ENCODE measurements at places on chromosomes 7 and 10.

DNA sequence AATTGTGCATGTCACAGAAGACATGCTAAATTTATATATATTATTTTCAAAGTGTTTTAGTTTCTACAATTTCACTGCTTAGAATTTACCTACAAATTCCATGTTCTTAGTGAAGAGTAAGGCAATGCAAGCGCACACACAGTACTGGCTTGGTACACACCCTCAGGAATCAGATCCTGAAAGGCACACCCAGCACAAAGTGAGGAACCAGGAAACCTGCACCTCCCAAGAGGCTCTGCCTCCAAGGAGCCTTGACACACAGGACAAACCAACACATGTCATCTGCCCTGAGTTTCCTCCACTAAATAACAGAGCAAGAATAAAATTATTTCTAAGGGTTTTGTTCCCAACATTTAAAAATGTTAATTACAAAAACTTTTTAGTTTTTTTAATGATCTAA is 156.2 kb downstream of the PARD3 start:
- DNase-seq, result no peak

- DNase-seq, result no peak
Observed at GRCh38 chr7:122430710-122431109, 126.2 kb upstream of the FEZF1 start.

GRCh38 chr7:101315336-101315735 is 6.3 kb downstream of the IFT22 start:
- DNase-seq, result no peak

DNA sequence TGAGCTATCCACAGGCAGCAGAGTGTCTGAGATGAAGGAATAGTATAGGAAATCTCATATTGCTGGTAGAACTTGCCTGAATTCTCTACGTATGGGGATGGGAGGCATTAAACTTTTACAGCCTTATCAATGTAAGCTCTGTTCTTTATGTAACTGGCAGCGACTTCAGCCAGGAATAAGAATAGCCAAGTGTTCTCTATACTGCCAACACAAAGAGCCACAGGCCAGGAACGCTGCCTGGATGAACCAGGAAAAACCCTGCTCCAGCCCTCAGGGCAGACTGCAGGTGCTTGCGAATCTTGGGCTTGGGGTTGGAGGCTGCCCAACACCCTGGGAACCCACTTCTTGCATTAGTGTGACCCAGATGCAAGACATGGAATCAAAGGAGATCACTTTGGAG is 6.1 kb upstream of the OLAH start:
- no peak for DNase-seq

DNA sequence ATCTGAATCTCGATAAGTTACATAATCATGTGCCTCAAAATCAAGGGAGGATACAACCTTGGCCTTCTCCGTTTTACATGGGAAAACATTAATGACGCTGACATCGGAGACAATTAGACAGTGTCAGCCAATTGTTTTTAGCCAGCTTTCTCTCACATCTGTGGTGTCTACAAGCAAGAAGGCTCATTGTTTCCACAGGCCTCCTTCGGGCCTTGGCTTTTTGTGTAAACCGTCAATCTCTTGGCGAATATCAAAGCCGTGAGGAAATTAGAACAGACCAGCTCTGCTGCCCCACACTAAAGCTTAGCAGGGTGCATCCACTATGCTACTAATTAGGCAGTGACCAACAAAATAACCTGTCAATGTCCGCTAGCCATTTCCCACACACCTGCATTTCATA is 43.2 kb downstream of the VAX1 start:
- DNase-seq, result no peak

DNA sequence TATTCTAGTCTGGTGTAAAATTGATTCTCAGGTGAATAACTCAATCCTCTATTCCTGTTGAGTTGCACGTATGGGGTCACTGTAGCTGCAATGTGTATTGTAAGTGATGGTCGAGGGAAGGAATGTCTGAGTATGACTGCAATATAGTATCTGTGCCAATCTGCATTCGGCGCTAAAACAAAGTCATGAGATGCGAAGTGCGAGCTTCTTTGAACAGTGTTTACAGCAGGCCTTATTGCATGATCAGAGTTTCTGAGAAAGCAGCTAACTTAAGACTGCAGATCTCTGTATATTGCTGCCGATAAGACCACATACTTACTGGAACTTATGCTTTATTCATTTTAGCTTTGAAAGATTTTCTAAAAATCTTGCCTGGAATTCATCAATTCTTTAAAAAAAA is 341.7 kb upstream of the BMPER start:
- DNase-seq, result no peak

GRCh38 chr7:44104860-44105771 is 971 bp downstream of the AEBP1 start:
- DNase-seq, result no peak

GRCh38 chr7:27242555-27243339 is at the start of gene EVX1:
TSS of gene EVX1 (plus strand) at chr7:27242802. CDS start at chr7:27243031, 229 bp downstream.
- DNase-seq, result no peak

Measured in stimulated activated CD8-positive, alpha-beta memory T cell treated with anti-CD3 and anti-CD28 coated beads, Interleukin-2, amount 100 ng/mL, for 48 hours (primary cell).